ENCODE measurements at places on chromosomes 2 and 18.
A peak's percentile ranks its signal among the peaks of the same experiment; 100 is the strongest.

DNA sequence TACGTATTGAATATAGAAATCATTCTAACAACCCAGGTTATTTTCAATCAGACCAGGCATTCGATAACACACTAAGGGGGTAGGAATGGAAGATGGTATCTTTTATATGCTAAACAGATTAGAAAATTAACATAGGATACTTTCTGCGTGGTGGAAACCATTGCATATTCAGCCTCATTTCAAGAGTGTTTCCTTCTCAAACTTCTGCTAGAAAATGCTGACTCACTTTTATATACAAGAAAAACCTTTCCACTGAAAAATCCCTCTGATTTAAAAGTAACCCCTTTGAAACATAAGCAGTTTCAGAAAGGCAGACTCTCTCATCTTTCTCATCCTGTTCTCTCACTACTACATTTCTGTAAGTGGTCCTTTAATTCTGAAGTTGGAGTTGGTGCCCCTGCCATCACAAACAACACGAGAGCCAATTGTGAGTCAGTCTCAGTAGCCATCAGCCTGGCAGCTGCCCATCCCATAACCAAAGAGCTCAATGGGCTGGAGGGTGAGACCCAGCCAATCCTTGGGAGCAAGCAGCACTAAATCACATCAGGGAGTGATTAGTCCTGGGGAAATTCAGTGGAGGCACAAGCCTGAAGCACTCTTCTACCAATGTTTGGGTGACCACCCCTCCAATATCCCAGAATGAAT lies 343.1 kb downstream of the CELF4 start:
- no peak for DNase-seq

DNA sequence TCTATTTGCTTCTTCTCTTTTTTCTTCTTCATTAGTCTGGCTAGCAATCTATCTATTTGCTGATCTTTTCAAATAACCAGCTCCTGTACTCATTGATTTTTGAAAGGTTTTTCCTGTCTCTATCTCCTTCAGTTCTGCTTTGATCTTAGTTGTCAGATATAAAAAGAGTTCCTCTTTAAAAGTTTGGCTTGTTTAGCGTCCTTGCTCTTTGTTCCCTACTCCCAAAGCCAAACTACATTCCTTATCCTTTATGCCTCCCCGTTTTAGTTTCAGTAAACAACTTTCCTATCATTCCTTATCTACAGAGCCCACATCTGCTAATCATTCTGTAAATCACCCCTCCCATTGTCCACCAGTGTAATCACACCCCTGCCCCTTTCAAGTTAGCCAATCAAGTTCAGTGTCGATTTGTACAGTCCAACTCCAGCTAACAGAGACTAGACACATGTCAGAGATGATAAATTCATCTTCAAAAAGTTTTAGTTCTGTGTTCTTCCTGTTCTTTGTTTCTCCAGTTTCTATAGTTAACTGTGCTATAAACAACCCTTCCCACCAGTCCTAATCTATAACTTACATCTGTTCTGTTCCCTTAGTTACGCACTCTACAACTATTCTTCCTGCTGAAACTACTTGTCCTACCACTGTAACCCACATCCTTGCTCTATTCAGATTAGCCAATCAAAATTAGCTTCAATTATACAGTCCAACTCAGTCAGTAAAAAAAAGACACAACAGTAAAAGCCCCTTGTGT lies 44.4 kb downstream of the TFPI start:
- DNase-seq, result no peak

GRCh38 chr18:23317975-23318675 lies 135.0 kb upstream of the RIOK3 start:
- DNase-seq, result no peak

GRCh38 chr2:37421686-37422085 lies 77.3 kb downstream of the QPCT start:
- no peak for DNase-seq

DNA sequence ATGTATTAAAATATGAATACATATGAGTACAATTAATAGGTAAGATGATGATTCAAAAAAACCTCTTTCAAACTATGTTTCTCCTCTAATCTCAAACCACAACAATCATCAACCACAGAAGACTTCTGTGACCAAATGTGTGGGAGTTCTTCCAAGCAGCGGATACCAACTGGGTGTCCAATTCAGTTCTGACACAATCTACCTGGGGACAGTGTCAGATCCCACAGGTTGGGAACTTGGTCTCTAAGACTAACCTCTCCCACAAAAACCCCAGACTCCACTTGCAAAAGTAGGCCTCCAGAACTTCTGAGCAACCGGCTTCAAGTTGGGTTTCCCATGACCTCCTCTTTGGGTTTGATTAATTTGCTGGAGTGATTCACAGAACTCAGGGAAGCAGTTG lies 26.9 kb downstream of the FASTKD1 start:
- DNase-seq, result no peak

- peak; percentile 6 for DNase-seq
Observed at GRCh38 chr2:23249348-23249747, 135.6 kb upstream of the KLHL29 start.

GRCh38 chr18:21000667-21001066 lies 110.9 kb downstream of the ROCK1 start:
- no peak for DNase-seq

- no peak for DNase-seq
Observed at GRCh38 chr2:129354631-129355030, 624.8 kb upstream of the RAB6C start.

DNA sequence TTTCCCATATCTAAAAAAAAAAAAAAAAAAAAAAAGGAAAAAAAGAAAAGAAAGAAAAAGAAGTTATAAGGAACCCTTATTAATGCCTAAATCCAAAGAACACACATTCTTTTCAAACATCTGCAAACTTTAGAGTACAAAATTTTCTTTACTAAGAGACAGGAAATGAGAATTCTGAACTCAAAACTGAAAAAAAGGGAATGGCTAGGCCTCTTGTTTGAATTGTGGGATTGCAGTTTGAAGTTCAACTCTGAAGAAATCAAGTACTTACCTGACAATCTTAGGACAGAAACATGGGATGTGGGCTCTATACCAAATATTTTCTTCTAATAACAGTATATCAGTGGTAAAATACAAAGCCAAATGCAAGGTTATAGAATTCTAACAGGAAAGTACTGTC lies 118.1 kb upstream of the ITGB6 start:
- DNase-seq, result no peak

DNA sequence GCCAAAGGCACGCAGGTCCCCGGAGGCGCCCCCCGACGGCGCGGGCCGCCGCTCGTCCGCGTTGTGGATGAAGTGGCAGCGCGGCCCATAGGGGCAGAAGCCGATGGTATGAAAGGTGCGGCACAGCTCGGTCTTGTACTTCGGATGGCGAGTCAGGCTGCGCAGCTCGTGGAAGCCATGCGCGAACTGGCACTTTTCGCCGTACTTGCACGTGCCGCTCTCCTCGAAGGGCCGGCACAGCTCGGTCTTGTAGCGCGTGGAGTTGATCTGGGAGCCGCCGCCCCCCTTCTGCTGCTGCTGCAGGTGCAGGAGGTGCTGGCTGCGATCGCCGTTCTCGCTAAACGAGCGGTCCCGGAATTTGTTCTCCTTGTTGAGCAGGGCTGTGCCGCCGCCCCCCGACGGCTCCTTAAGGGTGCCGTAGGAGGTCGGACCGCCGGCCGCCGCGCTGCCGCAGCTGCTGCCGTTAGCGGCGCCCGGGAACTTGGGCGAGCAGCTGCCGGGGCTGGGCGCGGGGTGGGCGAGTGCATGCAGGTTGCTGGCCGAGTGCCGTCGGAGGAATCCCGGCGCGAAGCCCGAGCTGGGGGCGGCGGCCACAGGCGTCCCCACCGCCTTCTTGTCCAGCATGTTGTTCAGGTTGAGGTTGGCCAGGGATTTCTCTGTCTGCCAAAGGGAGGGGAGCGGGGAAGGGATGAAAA lies 1.2 kb downstream of the ZFP36L2 start:
- no peak for DNase-seq

- DNase-seq, result no peak
Observed at GRCh38 chr2:3113122-3113521, 264.5 kb downstream of the EIPR1 start.

DNA sequence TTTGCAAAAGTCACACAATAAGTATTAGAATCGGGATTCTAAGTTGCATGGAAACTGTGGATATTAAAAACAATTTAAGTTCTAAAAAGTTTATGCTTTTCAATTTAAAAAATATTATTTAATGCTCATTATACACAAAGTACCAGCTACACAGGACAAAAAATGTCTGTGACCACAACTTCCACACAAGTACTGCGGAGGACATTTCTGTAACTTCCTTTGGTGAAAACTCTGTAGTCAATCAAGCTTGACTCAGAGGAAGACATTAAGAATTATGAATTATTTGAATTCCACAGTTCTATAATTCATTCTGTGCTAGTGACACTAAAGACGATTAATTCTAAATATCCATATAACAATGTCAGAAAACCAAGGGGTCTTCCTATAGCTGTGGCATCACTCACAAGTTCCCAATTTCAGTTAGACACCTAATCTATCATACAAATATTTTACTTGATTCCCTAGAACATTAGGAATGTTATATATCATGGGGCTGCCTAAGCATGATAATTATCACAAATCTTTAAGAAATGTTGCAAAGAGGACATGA lies 120.5 kb downstream of the AFF3 start:
- no peak for DNase-seq

GRCh38 chr18:1746131-1746530 lies 825.2 kb downstream of the METTL4 start:
- no peak for DNase-seq

DNA sequence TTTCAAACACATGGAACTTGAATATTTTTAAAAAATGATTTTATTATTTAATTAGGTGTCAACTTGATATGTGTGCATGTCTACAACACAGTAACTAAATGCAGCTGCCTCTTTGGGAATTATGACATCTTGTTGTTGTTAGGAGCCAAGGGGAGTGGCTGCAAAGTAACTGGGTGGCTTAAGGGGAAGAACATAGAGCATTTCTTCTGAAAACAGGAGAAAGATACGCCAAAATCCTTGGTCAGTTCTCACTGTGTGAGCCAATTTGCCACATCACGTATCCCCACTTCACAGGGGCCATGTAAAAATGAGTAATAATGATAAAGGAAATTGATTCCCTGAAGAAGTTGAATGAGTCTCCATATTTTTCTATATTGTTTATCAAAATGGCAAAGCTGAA lies 309.8 kb upstream of the COL3A1 start:
- DNase-seq, result no peak

DNA sequence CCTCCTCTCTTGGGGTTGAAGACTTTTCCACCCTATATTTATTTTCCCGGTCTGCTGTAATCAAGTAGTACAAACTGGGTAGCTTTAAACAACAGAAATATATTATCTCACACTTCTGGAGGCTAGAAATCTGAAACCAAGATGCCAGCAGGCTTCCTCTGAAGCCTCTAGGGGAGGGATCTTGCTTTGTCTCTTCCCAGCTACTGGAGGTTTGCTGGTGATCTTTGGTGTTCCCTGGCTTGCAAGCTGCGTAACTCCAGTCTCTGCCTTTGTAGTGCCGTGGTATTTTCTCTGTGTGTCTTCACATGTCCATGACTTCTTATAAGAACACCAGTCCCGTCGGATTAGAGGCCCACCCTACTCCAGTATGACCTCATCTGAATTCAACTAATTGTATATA lies 44.4 kb downstream of the MYO3B start:
- DNase-seq, result no peak

DNA sequence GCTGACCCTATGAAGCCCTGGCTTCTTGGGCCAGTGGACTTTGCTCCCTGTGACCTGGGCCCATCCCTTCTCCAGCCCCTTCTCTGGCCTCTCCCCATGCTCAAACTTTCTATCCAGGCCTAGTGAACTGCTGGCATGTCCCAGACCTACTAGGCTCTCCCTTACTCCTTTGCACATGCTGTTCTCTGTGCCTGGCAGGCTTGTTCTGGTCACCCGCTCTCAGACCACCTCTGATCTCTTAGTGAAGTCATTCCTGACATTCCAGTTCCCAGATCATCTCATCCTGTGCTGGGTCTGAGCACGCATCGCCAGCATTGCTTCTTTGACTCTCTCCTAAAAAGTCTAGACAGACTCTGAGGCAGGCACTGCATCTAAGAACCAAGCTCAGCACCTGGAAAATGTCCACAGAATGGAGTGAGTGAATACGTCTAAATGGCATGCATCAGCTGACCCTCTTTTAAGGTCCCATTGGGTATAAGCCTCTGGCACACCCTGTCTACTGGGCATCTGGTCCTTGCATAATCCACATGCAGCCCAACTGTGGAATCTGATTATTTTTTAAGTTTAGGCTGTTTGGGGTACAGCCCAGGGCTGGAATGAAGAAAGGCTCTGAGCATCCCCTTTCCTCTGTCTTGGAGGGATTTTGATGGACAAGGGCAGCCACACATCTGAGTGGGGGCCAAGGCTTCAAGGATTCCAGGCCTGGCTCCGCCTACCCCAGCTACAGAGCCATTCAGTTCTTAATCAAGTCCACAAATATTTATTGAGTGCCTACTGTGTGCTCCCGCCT lies 130.6 kb upstream of the HAAO start:
- no peak for DNase-seq

- no peak for DNase-seq
Observed at GRCh38 chr2:169362118-169362893, at the start of gene LRP2. TSS of gene LRP2 (minus strand) at chr2:169362534. CDS start at chr2:169362399, 135 bp downstream.

All from caudate nucleus (tissue), 63 donors.